ENCODE measurements at places on chromosomes 5 and 9.

DNA sequence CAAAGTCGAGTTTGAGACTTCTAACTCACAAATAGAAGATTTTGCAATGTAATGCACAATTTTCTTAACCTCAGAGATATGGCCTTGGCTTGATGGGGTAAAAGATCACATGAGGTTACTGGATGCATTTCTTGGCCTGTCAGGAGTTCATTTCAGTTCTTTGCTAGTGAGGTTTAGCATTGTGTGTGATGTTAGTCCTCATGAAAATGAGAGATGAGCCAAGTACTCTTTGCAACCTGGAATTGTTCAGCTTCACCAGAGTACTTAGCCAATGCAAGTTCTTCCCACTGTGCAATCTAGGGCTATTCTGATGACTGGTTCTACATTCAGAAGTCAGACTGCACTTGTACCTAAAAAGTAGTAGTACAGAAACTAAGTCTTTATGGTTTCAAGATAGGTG, 24.9 kb downstream of the GNAQ start:
- DNase-seq: no peak

DNA sequence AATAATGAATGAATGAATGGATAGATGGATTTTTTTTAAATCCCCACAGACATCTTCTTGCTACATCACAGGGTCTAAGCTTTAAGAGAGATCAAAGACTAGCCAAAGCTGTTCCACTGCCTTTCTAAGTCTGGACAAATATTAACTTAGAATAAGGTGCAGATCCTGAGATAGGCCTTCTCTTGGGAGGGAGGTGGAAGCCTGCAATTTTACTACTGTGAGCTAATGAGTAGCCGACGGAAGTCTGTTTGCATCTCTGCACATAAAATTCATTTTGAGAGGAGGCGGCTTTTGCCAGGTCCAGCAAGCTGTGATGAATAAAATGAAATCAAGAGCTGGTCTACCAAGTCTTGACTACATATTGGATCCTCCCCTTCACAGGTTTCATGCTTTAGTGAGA, 484.9 kb downstream of the TMEM38B start:
- DNase-seq: no peak

DNA sequence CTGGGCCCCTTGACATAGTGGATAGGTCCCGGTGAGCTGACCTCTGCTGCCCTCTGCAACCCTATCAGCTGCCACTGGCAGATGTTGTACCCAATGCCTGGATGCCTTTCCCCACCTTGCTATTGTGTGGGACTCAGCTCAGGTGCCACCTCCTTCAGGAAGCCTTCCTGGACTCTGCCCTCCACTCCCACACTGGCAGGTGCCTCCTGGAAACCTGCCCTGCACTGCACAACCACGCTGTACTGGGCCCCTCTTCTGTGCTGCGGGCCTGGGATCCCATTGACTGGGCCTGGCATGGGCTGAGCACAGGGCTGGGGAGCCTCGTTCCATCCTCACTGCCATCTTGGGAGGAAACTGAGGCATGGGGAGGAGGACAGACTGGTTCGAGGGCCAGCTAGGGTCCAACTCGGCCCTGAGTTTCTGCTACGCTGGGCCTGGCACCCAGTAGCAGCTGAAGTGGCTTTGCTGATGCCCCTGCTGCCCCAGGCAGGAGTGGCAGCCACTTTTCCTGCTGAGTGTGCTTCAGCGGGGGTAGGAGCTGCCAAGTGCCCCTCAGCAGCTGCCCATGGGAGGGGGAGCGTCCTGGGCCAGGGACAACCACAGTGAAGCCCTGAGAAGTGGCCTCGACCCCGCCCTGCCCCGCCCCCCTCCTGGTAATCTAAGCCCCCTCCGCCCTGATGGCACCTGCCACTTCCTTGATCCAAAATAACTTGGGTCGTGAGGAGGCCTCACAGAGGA, 1.3 kb downstream of the AK1 start:
- DNase-seq: no peak

GRCh38 chr5:112812549-112812948, 48.5 kb upstream of the SRP19 start:
- DNase-seq: no peak

- no peak for DNase-seq
Measured at GRCh38 chr5:80165452-80165851, 90.4 kb downstream of the SERINC5 start.

Measured in coronary artery (tissue), 2 donors.